Osteocyte (in vitro differentiated cells): ENCODE measurements at places on chromosomes 3 and 15. TPM values are rescaled to one million over a fixed set of nuclear protein-coding genes. Genes with fewer than 3 reads are reported as not detected.

GOLGA6L7 gene
- total RNA-seq = not detected in 2 replicates

TERC gene
- 1.5 TPM in 1 of 2 replicates, not detected in the other for total RNA-seq

ISY1 gene
- 42.2 and 42.6 TPM in 2 replicates for total RNA-seq

CNTN4 gene
- 48.3 and 51.4 TPM in 2 replicates for total RNA-seq

C3orf33 gene
- 3.2 and 3.9 TPM in 2 replicates for total RNA-seq

CHMP2B gene
- 36.9 and 41.9 TPM in 2 replicates for total RNA-seq

KCNMB3 gene
- 2.6 and 3.2 TPM in 2 replicates for total RNA-seq

SCN5A gene
- not detected in 2 replicates for total RNA-seq

SLC15A2 gene
- total RNA-seq = 0.40 and 0.50 TPM in 2 replicates

CLDN18 gene
- total RNA-seq = not detected in 2 replicates

TMEM40 gene
- total RNA-seq = 2.0 and 2.4 TPM in 2 replicates

ISL2 gene
- not detected in 2 replicates for total RNA-seq

GCSAM gene
- not detected in 2 replicates for total RNA-seq

- no peak for DNase-seq
These were observed 35.1 kb upstream of the CSPG5 start for GRCh38 chr3:47613722-47614121.

DNA sequence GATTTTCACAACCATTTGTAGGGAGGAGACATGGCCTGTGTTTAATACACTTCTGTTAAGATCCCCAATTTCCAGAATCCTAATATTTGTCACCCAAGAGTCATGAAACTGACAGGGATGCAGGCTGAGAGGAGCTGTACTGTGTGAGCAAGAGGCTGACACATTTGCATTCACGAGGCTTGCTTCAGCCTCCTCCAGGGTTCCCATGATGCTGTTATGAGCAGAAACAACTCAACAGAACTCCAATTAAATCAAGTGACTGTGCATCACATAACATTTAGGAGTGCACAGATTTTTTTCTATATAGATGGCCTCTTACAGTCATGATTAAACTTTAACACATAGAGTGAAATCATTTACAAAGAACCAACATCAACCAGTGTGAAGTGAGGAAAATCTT lies 292.3 kb upstream of the STT3B start:
- DNase-seq = no peak

DNA sequence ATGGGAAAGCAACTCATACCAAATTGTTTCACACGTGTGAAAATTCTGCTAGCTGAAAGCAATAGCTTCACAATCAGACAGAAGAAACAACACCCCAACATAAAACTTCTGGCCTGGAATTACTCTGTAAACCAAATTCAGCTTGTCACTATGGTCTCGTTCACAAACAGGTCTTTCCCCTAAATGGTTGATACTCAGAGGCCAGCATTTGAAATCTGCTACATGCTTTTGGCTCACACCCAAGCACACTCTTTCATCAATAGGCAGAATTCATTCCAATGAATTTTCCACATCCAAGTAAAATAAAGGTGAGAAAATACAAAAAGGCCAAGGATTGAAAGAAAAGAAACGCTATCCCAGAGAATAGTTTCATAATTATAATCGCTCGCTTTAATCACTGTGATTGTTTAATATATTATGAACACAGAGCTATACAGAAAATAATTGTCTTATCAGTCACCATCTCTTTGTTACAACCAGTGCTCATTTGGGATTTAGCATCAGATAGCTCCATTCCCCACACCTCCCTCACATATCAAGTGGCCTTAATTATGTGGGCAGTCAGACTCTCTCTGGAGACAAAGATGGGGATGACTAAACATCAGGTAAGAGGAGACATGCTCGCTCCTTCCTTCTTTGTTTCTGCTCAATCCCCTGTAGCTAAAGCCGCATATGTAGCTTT lies 503.8 kb upstream of the ARRDC4 start:
- no peak for DNase-seq

DNA sequence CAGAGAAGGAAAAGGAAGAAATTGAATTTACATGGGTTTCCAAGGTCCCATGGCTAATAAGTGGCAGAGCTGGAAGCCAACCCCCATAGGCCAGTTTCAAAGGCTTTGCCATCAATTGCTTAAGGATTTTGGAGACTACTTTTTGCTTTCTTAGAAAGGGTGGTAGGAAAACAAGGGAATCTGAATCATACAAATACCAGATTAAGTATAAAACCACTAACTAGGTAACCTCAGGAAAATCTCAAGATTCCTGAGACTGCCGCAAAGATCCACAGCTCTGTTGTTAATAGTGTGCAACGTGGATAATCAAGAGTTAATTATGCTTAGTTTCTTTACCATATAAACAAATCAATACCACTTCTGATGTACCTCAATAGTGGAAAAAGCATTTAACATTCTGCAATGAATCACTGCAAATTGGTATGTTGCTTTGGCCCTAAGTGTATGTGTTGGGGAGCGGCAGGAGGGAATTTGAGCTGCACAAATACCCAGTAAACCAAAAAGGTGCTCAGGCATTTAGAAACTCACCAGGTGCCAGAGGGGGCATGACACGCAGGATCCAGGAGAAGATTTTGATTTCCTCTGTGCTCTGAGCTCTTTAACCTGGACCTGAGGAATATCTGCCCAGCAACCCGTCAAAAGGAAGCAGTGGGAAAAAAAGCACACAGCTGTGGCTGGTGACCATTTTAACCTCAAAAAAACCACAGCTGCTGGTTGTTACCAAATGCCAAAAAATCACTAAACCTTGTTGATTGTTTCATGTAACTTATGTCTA lies 22.0 kb downstream of the AADAC start:
- no peak for DNase-seq

GRCh38 chr3:197349368-197349767 lies 51.0 kb upstream of the DLG1 start:
- DNase-seq = no peak

DNA sequence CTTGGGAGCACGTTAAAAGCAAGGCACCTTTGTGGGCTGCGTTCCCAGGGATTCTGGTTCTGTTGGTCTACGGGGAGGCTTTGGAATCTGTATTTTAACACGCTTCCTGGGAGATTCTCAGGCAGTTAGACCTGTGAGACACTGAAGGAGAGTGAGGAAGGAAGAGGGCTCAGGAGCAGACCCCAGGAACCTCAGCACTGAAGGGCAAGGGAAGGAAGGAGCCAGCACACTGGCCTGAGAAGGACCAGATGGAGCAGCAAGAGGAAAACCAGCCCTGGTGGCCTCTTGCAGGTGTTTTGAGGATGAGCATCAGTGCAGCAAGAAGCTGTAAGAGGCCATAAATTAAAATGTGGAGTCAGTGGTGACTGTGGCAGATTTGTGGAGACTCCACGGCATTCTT lies 146.7 kb downstream of the RPLP1 start:
- no peak for DNase-seq

GRCh38 chr3:178336336-178336735 lies 199.9 kb upstream of the KCNMB2 start:
- no peak for DNase-seq

DNA sequence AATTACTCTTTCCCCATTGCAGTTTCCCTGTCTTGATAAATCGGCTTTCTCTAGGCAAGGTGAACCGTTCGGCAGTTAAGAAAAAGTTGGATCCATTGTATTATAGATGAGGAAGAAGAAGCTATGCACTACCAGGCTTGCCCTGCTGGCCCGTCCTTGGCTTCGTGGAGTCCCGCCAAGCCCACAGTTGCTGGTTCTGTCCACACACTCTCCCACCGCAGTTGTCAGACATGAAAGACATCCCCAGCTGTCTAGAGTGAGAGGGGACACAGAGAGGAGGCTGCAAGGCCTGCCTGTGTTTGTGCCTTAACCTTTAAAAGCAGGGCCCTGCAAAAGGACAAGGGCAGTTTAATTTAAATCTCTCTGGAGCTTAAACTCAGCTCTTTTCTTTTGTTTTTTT lies 47.2 kb upstream of the PLCL2 start:
- no peak for DNase-seq

GRCh38 chr3:112017091-112017490 lies 17.4 kb upstream of the TMPRSS7 start:
- DNase-seq = no peak

GRCh38 chr3:123344907-123345594 lies 103.8 kb downstream of the ADCY5 start:
- DNase-seq = no peak
